ENCODE measurements at places on chromosomes 7 and 10.

GRCh38 chr10:59945991-59946390 lies 39.6 kb upstream of the CCDC6 start:
- no peak for DNase-seq

DNA sequence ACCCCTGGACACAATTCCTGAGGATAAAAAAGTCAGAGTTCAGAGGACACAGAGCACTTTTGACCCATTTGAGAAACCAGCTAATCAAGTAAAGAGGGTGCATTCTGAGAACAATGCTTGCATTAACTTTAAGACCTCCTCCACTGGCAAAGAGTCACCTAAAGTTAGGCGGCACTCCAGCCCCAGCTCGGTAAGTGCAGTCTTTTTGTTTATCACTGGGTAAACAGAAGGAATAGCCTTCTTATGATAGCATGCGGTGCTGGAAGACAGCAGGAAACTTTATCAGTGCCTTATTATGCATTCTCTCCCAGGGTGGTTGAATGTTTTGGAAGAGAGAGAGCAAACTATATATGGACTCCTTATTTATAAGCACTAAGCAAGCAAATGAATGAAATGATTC lies 130.5 kb downstream of the CDK14 start:
- no peak for DNase-seq

DNA sequence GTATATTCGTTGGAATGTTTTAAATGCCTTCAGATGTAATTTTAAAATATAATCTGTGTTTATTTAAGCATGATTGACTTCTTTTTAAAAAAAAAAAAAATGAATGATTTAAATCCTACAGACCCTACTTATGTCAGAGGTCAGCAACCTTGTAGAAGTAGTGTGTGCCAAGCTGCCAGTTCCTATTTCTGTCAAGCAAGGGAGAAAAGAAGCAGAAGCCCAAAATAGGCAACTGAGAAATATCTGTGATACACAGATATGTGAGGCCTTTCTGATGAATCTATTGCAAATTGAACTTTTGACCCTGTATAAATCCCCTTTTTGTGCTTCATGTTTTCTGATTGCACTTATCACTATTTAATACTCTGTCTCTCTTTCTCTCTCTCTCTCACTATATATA lies 199.5 kb downstream of the LRRN3 start:
- no peak for DNase-seq

- no peak for DNase-seq
These were observed 28.9 kb downstream of the MGAM start for GRCh38 chr7:142024547-142024946.

DNA sequence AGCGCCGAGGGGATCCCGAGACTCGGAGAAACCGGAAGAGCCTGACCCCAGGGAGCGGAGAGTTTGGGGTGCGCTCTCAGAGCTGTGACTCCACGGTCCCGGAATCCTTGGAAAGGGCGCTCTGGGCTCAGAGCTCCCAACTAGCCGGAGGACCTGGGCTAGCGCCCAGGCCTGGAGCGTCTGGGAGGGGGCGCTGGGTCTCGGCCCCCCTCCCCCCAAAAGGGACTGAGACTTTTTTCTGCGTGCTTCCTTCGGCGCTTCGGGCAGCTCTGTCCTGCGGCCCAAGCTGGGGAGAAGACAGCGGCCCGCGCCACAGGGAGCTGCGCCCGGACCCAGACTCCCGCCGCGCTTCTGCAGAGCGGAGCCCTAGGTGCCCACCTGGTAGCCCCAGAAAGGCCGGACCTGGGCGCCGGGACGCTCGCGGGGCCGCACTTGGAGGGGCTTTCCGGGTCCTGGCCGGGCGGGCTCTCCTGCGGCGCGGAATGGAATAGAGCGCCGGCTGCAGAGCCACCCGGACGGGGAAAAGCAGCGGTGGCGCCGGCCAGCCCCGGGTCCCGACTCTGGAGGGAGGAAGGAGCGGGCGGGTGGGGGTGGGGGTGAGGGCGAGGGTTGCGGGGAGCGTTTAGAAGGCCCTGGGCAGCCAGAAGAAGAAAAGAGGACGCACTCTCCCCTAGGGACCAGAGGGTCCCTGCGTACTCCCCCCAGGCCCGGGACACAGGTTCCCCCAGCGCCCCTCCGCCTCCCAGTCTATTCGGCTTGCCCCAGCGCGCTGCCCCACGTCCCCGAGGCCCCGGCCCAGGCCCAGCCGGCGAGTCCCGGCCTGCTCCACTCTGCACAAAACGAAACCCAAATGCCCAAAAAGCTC lies 4.7 kb downstream of the ZNF503 start:
- no peak for DNase-seq

DNA sequence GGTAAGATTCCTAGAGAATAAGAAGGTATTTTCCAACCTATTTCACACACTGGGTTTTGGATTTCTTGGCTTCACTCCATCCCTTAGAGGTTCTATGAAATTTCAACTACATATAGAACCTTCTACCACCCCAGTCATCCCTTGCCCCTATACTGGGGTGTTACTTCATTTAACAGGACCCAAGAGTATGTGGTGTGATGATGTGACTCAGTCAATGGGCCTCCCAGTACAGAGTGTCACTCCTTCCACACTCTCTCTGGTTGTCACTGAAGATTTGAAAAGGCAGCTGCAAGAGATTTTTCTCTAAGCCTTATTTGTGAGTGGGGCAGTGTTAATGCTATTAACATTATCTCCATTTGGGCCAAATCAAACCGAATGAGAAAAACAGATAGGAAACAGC lies 33.5 kb downstream of the FGFBP3 start:
- no peak for DNase-seq

GRCh38 chr7:26182283-26182682 lies 18.3 kb downstream of the HNRNPA2B1 start:
- DNase-seq: no peak

- DNase-seq: no peak
These were observed 608.0 kb upstream of the NRP1 start for GRCh38 chr10:33942508-33942907.

- no peak for DNase-seq
These were observed 97.6 kb upstream of the ITGB1 start for GRCh38 chr10:33055625-33056024.

All from GM12864 (cell line).